Uterus (tissue), 4 donors: ENCODE measurements at places on chromosomes 13 and 19. TPM values are rescaled to one million over a fixed set of nuclear protein-coding genes. Genes with fewer than 3 reads are reported as not detected.

CCNE1 gene
- 0.70 TPM for total RNA-seq

LGALS7 gene
- total RNA-seq = not detected

CEBPA gene
- total RNA-seq = 9.1 TPM

CBLC gene
- total RNA-seq = 0.29 TPM

DOCK6 gene
- total RNA-seq = 30.1 TPM

DNAJC15 gene
- total RNA-seq = 4.4 TPM

PEAK3 gene
- total RNA-seq = not detected

FCER2 gene
- not detected for total RNA-seq

KIRREL2 gene
- 0.55 TPM for total RNA-seq

STARD13 gene
- total RNA-seq = 65.6 TPM

CLDN10 gene
- 1.3 TPM for total RNA-seq

MBD3L2 gene
- total RNA-seq = not detected

DNA sequence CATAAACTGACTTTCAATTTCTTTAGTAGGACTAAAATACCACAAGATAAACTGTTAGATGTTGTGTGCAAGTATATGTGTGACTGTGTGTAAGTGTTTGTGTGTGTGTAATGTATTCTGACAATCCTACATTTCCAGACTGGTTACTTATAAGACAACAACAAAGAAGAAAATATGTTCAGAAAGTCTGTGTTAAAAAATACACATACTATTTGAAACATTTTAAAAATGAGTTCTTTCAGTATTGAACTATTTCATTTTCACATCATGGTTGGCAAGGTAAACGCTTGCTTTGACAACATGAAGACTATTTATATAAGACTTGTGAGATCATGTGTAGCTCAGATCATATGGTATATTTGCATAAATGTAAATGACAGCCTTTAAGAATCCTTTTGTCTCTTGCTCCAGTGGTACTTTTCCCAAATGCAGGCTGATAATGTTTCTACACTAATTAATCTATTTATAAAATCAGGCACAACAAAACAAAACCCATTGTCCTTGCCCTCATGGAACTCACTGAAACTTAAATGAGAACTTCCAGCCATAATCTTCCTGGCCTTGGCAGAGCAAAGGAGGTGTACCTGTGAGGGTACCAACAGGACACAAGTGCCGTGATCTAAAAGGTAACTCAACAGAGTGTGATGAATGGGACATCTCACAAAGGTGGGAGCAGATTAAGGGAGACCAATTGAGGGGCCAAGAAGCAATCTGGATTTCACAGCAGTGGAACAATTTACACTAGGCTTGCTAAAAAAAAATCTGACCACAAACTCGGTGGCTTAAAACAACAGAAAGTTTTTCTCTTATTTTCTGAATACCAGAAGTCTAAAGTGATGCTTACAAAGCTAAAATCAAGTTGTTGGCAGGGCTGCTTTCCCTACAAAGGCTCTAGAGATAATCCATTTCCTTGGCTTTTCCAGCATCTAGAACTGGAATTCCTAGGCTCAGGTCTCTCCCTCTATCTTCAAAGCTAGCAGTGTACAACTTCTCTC is 349.0 kb downstream of the TBC1D4 start:
- no peak for DNase-seq

DNA sequence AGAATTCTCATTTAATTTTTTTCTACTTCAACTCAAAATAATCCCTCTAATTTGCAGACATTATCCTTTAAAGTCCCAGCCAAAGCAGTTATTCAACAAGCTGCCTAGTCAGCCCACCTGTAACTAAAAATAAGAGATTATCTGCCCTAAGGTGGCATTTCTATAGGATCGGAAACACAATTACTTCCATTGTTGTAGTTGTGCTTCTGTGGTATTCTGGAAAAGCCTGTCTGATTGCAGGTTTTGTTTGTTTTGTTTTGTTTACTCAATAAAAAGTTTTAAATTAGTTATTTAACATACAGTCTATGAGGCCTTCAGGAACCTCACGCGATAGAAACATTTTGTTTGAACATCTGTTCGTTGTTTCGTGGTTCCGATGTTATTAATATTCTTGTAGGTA is 101.0 kb downstream of the ZIC5 start:
- no peak for DNase-seq

DNA sequence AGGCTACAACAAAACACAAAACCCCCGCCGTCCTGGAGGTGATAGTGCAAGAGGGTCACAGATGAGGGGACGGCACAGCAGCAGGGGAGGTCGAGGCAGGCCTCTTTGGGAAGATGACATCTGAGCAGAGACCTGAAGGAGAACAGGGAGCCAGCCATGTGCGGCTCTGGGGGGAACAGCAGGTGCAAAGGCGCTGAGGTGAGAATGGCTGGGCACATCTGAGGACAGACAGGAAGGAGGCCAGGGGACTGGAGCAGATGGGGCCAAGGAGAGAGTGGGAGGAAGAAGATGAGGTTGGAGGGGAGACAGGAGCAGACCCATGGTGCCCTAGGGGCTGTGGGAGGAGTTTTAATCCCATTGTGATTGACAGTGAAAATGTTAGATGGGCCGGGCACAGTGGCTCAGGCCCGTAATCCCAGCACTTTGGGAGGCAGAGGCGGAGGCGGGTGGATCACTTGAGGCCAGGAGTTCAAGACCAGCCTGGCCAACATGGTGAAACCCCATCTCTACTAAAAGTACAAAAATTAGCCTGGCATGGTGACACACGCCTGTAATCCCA is 1.8 kb upstream of the CKM start:
- DNase-seq = no peak

- DNase-seq = no peak
Observed at GRCh38 chr13:111315347-111315995, 5.0 kb upstream of the TEX29 start.

GRCh38 chr13:30803749-30804148 is 68.4 kb downstream of the ALOX5AP start:
- no peak for DNase-seq

DNA sequence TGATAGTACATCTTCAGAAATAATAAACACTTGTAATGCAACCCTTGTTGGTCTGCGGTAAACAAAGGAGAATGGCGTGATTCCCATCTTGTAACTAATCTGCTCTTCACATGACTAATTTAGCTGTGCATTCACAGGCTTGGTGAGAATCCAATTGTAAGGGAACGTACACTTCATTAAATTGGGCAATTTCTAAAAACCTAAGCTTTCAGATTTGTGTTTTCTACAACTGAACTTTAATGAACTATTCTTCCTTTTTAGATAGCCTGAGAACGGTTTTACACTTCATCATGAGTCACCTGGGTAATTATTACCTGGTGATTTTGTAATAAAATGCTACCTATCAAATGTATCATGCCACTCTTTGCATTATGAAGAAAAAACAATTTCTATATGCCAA is 306.9 kb downstream of the KLF5 start:
- no peak for DNase-seq

DNA sequence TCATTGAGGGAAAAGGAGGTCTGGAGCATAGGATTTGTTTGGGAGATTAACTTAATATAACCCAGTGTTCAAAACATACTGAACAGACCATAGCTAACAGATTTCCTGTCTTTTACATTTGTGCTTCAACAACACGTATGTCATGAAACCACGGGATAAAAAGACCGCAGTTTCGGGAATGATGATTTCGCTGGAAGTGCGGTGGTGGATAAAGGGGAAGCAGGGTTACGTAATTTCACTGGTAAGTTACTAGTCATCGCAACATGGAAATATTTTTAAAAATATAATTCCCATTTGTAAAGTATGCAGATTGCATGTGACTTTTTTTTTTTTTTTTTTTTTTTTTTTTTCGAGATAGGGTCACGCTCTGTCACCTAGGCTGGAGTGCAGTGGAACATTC is 237.4 kb downstream of the LMO7 start:
- DNase-seq = no peak

DNA sequence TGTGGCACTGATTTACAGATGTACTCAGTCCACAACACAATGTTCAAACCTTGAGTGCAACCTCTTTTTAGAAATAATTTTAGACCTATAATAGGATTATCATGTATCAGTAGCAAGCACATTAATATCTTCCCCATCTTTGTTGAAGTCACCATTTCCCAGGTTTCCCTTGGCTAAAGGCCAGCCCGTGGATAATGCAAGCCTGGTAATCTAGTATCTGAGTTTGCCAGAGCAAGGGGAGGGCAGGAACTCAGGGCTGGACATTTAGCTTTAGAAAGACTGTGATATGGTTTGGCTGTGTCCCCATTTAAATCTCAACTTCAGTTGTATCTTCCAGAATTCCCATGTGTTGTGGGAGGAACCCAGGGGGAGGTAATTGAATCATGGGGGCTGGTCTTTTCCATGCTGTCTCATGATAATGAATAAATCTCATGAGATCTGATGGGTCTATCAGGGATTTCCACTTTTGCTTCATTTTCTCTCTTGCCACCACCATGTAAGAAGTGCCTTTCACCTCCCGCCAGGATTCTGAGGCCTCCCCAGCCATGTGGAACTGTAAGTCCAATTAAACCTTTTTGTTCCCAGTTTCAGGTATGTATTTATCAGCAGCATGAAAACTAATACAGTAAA is 37.7 kb downstream of the SLC6A16 start:
- DNase-seq = no peak

- no peak for DNase-seq
Observed at GRCh38 chr13:46392967-46393366, 5.9 kb upstream of the RUBCNL start.

DNA sequence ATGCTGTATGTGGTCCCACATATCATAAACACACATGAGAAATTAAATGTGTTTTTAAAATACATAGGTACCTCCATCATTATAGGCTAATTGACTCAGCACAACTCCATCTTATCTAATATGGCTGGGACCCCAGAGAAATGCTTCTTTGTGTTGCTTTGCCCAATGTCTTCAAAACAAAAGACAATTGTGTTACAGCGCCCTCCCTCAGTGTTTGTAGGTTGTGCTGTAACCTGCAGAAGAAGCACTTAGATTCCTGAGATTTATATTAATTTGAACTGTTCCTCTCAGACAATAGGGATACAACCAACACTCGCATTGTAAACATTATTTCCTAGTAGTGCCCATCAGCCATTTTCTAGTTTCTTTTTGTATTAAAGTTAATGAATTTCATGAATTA is 303.4 kb downstream of the MZT1 start:
- no peak for DNase-seq

- no peak for DNase-seq
Observed at GRCh38 chr13:45928843-45929242, 77.3 kb upstream of the SIAH3 start.

DNA sequence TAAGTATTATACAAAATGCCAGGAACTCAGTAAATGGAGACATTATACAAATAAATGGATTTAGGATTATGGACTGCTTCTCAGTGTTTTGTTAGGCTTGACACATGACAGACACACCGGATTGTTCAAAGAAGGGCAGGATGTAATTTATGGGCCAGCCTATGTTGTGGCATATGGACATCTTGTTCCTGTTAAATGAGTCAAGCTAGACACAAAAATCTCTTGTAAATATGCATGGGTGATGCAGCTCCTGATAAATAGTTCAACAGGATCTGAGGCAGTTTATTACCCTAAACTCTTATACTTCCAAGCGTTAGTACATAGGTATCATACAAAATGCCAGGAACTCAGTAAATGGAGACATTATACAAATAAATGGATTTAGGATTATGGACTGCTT is 502.3 kb downstream of the TBC1D4 start:
- DNase-seq = no peak

DNA sequence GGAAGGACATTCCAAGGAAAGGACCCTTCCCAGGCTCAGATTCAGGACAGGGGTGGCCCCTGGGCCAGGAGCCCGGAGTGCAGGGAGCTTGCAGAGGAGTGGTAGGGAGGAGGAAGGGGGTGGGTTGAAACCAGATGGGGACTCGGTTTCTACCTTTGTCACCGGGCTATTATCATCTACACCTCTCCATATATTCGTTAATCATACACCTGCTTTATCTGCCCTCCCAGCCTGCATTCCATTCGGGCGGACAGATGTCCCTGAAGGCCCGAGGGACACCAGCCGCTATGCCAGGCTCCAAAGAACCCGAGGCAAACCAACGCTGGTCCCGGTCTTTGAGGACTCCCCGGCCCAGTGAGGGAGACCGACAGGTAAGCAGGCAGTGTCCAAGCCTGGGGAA is 15.5 kb upstream of the MYH14 start:
- no peak for DNase-seq
